ENCODE measurements at places on chromosomes 7 and 10.

DNA sequence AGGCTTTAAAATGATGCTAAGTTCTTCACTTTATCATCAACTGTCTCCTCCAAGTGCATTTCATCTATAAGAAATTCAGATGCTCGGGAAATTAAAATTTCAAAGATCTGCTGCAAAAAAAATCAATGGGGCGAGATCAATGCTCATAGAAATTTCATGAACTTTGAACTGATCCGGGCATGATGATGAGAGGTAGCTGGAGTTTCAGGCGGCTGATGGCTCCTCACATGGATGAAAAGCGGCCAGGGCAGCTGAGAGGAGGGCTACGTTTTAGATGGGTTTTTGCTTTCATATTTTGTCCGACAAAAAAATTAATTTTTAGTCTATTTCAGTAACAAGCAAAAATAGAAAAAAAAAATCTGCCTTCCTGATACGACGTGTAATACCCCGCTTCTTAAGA lies 109.9 kb downstream of the EBF3 start:
- no peak for DNase-seq

GRCh38 chr7:92856436-92856835 lies 20.1 kb upstream of the CDK6 start:
- no peak for DNase-seq

DNA sequence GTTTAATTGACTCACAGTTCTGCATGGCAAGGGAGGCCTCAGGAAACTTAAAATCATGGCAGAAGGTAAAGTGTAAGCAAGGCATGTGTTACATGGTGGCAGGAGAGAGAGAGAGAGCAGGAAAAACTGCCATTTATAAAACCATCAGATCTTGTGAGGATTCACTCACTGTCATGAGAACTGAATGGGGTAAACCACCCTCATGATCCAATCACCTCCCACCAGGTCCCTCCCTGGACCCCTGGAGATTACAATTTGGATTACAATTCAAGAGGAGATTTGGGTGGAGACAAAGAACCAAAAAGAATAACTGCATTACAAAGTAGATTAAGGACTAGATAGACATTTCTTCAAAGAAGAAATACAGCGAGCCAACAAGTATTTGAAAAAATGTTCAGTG lies 324.1 kb downstream of the THSD7A start:
- no peak for DNase-seq

- DNase-seq = no peak
Observed at GRCh38 chr7:91243591-91244301, 20.5 kb upstream of the FZD1 start.

DNA sequence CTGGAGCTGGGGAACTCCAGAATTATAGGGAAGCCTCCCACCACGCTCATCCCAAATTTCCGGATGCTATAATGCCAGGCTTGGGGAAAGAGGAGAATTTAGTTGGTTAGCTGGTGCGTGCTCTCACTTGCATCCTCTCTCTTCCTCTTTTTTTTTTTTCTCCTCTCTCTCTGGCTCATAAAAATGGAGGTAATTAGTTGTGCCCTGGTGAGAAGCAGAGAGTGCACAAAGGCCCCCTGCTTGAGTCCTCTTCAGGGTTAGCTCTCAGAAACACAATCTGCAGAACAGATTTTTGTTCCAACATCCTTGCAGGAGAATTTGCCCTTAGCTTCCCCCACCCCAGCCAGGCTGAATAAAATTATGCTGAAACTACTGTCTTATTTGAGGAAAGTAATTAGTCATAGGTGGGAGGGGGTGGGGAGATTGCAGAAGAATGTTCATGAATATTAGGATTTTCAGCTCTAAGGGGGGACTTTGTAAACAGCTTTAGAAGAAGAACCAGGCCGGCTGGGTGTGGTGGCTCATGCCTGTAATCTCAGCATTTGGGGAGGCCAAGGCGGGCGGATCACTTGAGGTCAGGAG lies 7.6 kb downstream of the SERPINE1 start:
- DNase-seq = no peak

GRCh38 chr10:63283093-63283492 lies 150.0 kb downstream of the NRBF2 start:
- no peak for DNase-seq

- no peak for DNase-seq
Observed at GRCh38 chr7:64907641-64908326, 4.7 kb downstream of the ZNF273 start.

DNA sequence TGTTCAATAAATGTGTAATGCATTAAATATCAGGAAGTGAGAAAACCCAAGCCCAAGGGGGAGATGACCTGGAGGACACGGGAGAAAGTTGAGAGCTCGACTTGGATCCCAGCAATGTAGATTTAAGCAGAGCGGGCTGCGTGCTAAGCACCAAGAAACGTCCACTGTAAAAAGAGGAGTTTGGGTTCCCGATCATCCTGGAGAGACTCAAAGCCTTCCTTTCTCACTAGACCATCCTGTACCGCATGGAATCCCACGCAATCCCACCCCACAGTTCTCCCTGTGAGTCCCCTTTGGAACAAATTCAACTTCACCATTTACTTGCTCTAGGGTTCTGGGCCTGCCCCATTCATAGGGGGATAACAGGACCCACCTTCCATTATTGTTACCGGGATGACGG lies 2.4 kb downstream of the TRPV6 start:
- DNase-seq = no peak

- DNase-seq = no peak
Observed at GRCh38 chr10:15795036-15795792, 65.1 kb downstream of the MINDY3 start.

- peak; percentile 19 for DNase-seq
Observed at GRCh38 chr7:56033671-56034432, 17.4 kb downstream of the PSPH start.

DNA sequence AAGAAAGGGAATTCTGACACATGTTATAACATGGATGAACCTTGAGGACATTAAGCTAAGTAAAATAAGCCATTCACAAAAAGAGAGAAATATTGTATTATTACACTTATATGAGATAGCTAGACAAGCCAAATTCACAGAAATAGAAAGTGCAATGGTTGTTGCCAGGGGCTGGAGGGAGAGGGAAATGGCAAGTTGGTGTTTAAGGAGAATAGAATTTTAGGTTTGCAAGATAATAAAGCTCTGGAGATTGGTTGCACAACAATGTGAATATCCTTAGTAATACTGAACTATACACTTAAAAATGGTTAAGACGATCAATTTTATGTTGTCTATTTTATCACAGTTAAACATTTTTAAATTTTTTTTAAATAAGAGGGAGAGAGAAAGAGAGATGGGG lies 25.0 kb upstream of the ADD3 start:
- no peak for DNase-seq

GRCh38 chr10:91607646-91608403 lies 25.0 kb downstream of the PPP1R3C start:
- DNase-seq = no peak

- no peak for DNase-seq
Observed at GRCh38 chr7:21373031-21373430, 54.9 kb upstream of the SP4 start.

Measured in stimulated activated CD8-positive, alpha-beta memory T cell treated with anti-CD3 and anti-CD28 coated beads, Interleukin-15, amount 100 ng/mL, for 4 hours (primary cell).